Uterus (tissue), 4 donors: ENCODE measurements at places on chromosomes 5 and 9. TPM values are rescaled to one million over a fixed set of nuclear protein-coding genes. Genes with fewer than 3 reads are reported as not detected.

DNA sequence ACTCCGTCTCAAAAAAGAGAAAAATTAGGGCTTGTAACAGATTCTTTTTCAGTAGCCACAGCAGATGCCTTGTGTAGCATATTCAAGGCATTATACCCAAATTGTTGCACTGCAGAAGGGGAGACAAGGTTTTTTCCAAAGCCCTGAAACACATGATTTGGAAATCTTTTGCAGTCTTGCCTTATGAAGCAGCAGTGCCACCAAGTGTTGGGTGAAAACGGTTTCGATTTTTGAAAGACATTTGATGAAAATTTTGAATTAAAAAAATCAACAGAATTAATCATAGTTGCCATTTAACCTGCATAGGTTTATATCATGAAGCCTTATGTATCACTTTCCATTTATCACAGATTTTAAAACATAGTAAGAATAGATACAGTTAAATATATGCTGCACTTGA lies 479.5 kb downstream of the TAF11L14 start:
- DNase-seq: no peak

DNA sequence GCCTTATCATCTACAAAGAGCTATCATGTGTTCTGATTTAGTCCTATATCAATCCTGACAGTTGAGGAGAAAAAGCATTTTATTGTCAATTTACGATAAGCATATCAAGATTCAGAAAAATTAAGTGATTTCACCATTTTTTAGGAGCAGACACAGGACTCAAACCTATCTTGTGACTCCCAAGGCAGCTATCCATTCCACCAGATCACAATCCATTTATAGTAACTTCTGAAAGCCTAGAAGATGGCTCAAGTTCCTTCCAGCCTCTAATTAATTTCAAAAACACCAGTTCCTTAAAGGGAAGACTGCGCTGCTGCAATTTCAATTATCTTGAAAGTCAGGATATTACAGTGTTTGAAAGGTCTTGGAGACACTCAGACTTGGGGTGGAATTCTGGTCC lies 114.3 kb downstream of the EPB41L4A start:
- no peak for DNase-seq

DNA sequence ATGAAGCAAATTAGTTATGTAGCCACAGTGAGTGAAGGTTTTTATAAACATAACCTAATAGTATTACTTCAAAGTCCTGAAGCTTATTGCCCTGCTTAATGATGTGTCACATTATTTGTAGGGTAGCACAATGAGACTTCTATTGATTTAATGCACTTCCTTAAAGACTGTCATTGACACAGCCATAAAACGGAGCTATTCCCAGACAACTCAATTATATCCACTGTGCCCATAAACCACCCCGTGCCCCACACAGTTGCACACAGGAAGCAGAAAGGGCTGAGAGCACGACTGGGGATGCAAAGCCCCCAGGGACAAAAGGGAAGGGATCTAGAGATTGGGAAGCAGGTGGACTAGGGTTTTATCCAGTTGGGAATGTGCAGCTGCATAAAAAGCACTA lies 37.0 kb downstream of the TRIM32 start:
- DNase-seq: no peak

- peak; percentile 8 for DNase-seq
Observed at GRCh38 chr9:134585746-134586706, 55.6 kb upstream of the COL5A1 start.

The MYOT gene
- total RNA-seq: 0.51 TPM

The ADAMTS16 gene
- total RNA-seq: 0.34 TPM

The LRRC70 gene
- 3.3 TPM for total RNA-seq

DNA sequence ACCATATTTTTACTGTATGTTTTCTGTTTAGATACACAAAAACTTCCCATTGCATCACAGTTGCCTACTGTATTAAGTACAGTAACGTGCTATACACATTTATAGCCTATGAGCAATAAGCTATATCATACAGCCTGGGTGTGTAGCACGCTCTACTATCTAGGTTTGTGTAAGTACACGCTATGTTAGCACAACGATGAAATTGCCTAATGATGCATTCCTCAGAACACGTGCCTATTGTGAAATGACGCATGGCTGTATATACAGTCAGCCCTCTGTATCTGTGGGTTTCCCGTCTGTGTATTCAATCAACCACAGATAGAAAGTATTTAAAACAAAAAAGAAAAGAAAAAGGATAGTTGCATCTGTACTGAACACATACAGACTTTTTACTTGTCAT lies 64.2 kb downstream of the SGCD start:
- no peak for DNase-seq

DNA sequence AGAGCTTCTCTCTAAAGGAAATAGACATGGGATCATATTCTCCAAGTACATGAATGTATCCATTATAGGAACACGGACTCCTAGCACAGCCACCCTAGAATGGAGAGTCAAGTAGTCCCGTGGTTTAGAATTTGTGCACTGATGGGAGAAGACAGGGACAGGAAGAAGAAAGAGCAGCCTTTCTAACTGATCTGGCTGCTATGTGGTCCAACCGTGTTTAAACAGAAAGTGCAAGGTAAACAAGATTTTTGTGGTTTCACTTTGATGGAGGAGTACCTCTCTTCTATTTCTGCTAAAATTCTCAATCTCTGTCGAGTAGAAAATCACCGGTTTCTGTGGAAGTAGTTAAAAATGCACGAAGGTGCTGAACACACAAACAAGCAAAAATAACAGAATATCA lies 171.3 kb downstream of the ST8SIA4 start:
- DNase-seq: no peak

- DNase-seq: no peak
Observed at GRCh38 chr9:128304136-128304970, 17.9 kb downstream of the TRUB2 start.

The GRIA1 gene
- 24.1 TPM for total RNA-seq

- no peak for DNase-seq
Observed at GRCh38 chr9:131500377-131500776, 2.3 kb upstream of the POMT1 start.

GRCh38 chr9:35163413-35163812 lies 1.6 kb downstream of the UNC13B start:
- no peak for DNase-seq

DNA sequence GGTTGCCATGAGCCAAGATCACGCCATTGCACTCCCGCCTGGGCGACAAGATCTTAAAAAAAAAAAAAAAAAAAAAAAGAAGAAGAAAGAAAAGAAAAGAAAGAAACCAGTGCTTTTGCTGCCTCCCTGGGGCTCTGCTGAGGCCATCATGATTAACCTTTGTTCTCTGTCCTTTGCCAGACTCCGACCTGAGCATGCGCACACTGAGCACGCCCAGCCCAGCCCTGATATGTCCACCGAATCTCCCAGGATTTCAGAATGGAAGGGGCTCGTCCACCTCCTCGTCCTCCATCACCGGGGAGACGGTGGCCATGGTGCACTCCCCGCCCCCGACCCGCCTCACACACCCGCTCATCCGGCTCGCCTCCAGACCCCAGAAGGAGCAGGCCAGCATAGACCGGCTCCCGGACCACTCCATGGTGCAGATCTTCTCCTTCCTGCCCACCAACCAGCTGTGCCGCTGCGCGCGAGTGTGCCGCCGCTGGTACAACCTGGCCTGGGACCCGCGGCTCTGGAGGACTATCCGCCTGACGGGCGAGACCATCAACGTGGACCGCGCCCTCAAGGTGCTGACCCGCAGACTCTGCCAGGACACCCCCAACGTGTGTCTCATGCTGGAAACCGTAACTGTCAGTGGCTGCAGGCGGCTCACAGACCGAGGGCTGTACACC lies 251.7 kb downstream of the MARCHF11 start:
- no peak for DNase-seq

DNA sequence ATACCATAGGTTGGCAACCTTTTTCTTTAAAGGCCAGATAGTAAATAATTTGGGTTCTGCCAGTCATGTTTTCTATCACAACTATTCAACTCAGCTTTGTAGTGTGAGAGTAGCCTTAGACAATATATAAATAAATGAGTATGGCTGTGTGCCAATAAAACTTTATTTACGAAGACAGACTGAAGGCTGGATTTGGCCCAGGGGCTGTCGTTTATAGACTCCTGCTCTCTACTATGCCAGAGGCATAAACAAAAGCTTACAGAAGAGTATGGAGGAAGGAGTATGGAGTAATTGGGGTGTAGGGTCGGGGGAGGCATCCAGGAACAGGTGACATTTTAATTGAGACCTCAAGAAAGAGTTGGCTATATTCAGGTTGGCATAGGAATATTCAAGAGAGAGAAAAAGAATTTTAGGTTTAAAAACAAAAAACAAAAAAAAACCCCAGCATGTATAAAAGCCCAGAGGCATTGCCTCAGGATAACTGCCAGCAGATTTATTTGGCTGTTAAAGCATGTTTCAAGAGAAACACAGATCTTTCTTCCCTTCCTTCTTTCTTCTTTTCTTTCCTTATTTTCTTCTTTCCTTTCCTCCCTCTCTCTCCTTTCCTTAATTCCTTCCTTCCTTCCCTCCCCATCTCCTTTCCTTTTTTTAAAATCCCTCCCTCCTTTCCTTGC lies 39.9 kb downstream of the SLIT3 start:
- DNase-seq: no peak

The CATSPER3 gene
- total RNA-seq: 2.7 TPM

The CEP72 gene
- 7.7 TPM for total RNA-seq

GRCh38 chr5:143641549-143642355 lies 170.2 kb upstream of the HMHB1 start:
- DNase-seq: no peak

GRCh38 chr9:1637401-1637800 lies 377.7 kb upstream of the SMARCA2 start:
- DNase-seq: no peak

GRCh38 chr5:113183694-113184093 lies 207.1 kb downstream of the DCP2 start:
- DNase-seq: no peak

The PCDHA10 gene
- total RNA-seq: 3.1 TPM

The PCDHB9 gene
- 5.5 TPM for total RNA-seq

DNA sequence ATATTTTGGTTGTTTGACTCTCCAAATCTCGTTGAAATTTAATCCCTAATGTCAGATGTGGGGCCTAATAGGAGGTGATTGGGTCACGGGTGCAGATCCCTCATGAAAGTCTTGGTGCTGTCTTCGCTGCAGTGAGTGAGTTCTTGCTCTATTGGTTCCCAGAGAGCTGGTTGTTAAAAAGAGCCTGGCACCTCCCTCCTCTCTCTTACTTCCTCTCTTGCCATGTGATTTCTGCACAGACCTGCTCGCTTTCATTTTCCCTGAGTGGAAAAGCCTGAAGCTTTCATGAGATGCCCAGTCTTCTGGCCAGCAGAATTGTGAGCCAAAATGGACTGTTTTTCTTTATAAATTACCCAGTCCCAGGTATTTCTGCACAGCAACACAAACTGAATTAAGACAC lies 221.6 kb downstream of the MAT2B start:
- no peak for DNase-seq

The MEGF10 gene
- total RNA-seq: 1.6 TPM

DNA sequence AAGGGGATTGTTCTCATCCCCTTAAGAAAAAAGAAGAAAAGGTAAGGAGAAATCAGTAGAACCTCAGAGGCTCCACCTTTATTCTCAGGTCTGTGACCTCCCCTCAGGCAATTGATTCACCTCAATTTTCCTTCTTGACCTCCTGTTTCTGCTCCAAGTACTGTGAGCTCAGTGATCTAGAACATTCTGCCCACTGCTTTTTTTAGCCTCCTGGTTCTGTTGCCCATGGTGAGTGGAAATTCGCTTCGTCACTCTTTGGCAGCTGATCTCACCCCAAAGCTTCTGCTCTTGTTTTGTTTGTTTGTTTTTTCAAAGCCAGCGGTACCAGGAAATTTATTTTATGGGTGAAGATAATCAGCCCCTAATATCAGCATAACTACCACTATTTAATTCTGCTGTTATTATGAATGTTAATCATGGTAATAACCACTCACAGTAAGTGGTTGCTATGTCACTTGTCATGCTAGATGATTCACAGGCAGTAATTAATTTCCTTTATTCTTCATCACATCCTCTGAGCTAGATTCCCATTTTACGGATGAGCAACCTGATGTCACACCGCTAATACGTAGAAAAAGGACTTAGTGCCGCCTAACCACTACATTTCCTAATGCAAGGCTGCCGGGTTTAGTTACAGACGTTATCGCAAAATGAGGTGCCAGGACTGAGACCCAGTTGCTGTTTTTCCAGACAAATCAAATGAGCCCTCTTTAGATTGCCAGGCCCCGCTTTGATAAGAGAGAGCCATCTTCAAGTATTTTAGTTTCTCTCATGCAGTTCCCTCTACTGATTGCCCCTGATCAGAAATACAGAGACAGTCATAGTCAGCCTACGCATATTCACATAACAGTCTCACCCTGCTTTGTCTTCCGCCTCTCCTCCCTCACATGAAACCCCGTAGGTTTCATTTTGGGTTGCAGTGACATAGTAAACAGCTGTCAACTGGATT lies 78.2 kb downstream of the CYFIP2 start:
- no peak for DNase-seq

DNA sequence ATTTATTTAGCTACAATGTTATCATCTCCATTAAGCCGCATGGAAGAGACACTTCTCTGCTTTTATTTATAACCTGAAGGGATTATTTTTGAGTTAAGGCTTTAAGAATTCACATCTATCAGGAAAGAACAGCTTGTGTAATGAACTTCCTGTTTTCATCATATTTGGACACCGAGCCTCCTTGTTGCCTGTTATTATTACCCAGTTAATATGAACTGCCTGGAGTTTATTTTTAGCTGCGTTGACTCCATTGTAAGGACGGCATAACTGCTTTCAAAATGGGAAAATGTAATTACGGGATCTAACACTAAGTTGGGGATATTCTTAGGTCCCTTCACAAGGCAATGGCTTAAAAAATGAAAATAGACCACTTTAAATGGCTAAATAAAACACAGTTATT lies 89.0 kb upstream of the NR4A3 start:
- DNase-seq: no peak

GRCh38 chr5:172319708-172320441 lies 36.3 kb upstream of the UBTD2 start:
- DNase-seq: no peak

GRCh38 chr9:128099932-128100491 lies 27.5 kb downstream of the PTGES2 start:
- DNase-seq: no peak

- DNase-seq: no peak
Observed at GRCh38 chr5:54795284-54795683, 190.1 kb downstream of the ESM1 start.

DNA sequence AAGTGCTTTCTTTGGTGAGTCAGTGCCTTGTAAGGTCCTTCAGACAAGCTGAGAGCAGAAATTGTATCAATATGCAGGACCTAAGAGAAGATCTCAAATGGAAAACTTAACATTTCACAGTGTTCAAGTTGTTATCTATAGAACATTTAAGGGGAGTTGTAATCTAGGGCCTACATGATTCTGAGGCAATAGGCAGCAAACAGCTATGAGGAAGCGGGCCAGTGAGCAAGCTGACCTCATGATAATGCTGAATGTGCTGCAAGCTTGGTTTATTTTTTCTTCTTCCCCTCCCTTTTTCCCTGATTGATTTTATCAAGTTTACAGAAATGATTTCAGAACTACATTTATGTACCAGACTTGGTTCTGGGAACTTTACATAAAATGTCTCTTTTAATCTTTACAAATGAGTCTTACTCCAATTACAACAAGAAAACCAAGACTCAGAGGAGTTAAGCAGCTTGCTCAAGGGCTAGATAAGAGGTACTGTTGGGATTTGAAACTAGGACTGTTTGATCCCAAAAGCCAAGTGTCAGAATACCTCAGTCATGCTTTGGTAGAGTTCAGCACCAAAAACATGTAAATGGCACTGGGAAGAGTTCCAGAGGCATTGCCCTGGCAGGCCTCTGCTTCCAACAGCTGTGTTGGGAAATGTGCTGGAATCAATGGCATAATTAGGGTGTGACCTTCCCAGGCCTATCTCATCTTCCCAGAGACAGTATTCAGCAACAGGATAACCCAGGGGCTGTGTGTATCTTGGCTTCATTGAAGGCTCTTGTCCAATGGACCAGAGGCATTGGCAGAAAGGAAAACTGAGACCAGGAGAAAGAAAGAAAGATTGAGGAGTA lies 130.1 kb downstream of the LRRC70 start:
- no peak for DNase-seq

The CMBL gene
- 2.6 TPM for total RNA-seq
